Heart right ventricle (tissue), 16 donors: ENCODE measurements at places on chromosomes 2 and 18. TPM values are rescaled to one million over a fixed set of nuclear protein-coding genes. Genes with fewer than 3 reads are reported as not detected.

PSD4 gene
- total RNA-seq: 1.2 TPM

GRCh38 chr2:160408173-160408958 is 85.2 kb downstream of the RBMS1 start:
- DNase-seq: no peak

DNA sequence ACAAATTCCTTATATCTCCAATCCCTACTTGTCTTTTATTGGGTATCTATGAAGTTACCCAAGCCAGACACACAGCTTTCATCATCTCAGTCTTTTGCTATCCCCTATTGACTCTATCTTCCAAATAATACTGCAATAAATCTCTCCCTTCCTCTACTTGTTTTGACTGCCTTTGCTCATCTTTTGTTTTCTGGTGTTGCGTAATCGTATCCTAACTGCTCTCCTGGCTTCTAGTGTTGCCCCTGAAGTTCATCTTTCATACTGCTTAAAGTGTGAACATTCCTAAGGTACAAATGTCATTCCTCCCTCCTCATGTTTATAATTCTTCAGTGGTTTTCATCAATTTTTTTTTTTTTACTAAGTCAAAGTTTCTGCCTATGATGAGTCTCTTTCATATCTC is 491.3 kb upstream of the DCC start:
- no peak for DNase-seq

GRCh38 chr2:222714361-222715241 is 43.1 kb downstream of the MOGAT1 start:
- peak; percentile 63 for DNase-seq

DNA sequence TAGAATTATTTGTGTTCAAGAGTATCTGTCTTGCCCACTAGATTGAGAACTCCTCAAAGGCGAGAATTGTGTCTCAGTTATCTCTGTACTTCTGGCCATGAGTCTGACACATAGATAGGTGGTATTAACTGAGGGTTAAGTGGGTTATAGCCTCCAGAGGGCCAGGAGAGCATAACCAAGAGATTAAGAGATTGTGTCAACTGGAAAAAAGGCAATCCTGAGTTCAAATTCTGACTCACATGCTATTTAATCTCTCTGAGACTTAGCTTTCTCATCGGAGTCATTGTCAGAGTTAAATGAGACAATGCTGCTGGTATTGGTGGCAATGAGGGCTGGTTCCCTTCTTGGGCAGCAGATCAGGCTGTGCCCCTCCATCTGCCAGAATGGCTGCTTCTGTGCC is 330.9 kb downstream of the TNS1 start:
- DNase-seq: no peak

GRCh38 chr2:169585673-169586072 is 1.5 kb downstream of the PPIG start:
- DNase-seq: no peak

- no peak for DNase-seq
Measured at GRCh38 chr2:51490576-51491234, 458.8 kb upstream of the NRXN1 start.

DNA sequence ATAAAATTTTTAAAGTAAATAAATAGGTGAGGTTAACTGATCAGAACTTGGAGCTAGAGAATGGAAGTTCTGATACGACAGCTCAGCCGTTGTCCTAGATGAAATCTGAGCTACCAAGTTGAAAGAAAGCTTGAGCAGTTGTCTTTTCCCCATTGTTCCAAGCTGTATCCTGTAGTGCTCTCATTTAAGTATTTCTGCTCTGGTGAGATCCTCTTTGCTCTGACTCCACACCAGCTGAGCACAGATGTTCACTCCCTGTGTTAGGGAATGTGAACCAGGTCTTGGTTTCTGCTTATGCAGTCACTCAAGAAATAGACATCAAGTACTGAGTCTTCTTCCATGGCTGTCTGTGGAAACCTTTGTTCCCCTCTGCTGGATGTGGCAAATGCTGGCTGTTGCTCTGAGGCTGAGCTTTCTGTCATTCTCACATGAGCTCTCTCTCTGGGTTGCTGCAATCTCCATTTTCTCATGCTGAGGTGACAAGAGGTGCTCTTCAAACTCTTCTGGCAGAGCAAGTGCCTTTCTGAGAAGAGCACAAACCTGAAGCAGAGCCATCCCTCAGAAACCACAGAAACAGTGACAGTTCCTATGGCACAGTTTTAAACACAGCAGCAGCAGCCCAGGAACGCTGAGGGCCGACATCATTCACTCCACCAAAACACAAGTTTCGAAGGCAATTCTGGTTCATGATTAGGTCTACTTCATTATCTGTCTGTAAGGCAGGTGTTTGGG is 194.1 kb downstream of the SP3 start:
- no peak for DNase-seq

DNA sequence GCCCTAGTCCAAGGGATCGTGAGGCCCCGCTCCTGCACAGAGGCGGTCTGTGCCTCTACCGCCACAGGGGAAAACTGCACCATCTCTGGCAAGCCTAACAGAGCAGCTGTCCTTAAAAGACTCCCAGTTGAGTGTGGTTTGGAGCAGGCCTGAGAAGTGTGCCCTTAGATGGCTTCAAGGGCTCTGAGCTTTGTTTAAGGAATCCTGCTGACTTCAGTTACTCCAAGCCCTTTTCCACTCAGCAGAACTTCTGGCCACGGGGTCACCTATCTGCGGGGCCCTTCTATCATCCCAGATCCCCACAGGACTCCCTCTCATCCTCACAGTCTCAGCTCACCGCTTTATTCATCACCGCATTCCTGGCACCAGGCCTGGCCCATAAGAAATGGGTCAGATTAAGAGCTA is 131.5 kb downstream of the CCDC74A start:
- DNase-seq: no peak
